Left lung (tissue), 14 donors: ENCODE measurements at places on chromosomes 12 and 14. TPM values are rescaled to one million over a fixed set of nuclear protein-coding genes. Genes with fewer than 3 reads are reported as not detected.

DNA sequence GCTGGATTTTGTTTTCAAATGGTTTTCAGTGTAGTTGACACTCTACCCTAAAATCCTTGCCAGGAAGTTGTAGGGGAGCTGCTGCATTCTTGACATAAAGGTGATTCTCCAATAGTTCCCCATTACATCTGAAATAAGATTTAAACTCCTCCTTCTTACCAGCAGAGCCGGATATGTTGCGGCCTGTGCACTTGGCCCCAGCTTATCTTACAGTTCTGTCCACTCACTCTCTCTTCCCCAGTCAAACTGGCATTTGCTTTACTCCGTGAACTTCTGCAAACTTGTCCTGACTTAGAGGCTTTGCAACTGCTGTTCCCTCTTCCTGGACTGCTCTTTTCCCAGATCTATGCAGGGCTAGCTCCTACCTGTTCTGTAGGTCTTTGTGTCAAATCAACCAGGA is 929.5 kb downstream of the VRK1 start:
- no peak for DNase-seq

- no peak for DNase-seq
These were observed 55.2 kb downstream of the SIX1 start for GRCh38 chr14:60594062-60594461.

GRCh38 chr12:75086091-75087038 is 123.3 kb downstream of the KCNC2 start:
- DNase-seq: no peak

GRCh38 chr12:90410962-90411361 is 544.0 kb downstream of the CCER1 start:
- DNase-seq: no peak

DNA sequence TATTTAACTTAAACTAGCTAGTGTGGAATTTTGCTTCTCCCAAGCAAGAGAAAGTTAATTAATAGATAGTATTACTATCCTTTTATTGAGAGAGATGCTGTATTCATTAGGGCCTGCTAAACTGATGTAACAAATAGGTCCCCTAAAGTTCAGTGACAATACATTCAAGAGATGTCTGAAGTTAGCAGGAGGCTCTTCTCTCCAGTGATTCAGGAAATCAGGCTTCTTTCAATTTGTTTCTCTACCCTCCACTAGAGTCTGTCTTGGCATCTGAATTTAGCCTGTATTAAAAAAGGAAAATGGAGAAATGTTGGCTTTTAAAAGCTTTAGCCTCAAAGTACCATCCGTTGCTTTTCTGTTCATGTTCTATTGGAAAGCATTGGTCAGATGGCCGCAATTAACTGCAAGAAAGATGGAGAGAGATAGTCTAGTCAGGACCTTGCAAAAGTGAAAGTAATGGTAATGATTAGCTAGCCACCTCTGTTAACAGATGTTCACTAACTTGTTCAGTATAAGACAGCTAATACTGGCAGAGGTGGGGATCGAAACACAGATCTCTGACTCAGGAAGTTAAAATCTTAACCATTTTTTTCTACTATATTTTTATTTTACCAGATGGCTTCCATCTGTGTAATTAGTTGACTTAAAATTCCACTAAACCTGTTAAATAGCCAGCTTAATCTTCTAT is 786.8 kb downstream of the TMTC2 start:
- no peak for DNase-seq

Gene IRAK3
- 18.5 TPM for total RNA-seq

GRCh38 chr12:49330032-49330619 is 6.9 kb downstream of the C1QL4 start:
- no peak for DNase-seq

DNA sequence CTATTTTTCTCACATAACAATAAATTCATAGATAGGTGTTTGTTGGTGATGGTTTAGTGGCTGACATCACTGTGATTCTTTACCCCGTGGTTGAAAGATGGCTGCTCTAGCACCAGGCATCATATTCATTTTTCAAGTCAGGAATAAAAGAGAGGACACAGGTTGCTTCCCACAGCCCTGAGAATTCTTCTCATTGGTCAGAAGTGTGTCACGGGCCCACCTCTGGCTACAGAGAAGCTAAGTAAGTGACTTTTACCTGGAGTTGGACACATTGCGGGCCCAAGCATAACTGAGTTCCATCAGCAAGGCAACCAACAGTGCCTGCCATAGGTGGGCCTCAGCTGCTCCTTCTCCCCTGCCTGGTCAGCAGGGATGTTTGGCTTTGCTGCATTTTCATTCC is 27.6 kb upstream of the FGF23 start:
- DNase-seq: no peak

GRCh38 chr12:106135781-106136180 is 3.0 kb downstream of the NUAK1 start:
- no peak for DNase-seq

DNA sequence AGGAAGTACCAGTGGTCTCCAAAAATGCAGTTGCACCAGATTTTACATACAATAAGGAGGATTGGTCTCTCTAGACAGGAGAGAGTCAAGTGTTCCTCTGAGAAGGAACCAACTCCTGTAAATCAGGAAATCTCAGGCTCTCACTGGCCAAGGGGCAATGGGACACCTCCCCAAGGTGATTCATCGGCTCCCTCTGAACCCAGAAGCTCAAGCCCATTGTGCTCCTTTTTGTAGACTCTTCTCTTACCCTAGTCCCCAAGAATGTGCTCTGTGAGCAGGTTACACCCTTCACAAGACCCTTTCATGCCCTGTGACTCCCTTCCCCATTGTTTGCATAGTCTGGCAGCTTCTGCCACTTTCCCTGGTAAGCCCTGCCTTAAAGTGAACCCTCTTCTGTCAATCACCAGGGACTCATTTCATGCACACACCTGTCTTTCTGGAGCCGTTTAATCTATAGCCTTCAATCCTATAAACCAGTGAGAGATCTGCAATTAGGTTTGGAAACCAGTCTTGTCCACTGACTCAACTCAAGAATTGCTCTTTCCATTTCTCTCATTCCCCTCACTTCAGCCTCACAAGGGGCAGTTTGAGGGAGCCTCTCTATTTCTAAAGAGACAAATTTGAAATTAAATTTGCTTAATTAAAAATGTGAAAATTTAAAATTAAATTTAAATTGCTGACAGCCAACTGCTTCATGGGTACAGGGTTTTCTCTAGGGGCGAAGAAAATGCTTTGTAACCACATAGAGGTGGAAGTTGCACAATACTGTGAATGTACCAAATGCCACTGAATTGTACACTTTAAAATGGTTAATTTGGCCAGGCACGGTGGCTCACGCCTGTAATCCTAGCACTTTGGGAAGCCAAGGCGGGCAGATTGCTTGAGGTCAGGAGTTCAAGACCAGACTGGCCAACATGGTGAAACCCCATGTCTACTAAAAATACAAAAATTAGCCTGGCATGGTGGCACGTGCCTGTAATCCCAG is 38.3 kb upstream of the LTA4H start:
- DNase-seq: no peak

Gene GSC
- not detected for total RNA-seq
